ENCODE measurements at places on chromosomes 4 and X. TPM values are rescaled to one million over a fixed set of nuclear protein-coding genes. Genes with fewer than 3 reads are reported as not detected.

DNA sequence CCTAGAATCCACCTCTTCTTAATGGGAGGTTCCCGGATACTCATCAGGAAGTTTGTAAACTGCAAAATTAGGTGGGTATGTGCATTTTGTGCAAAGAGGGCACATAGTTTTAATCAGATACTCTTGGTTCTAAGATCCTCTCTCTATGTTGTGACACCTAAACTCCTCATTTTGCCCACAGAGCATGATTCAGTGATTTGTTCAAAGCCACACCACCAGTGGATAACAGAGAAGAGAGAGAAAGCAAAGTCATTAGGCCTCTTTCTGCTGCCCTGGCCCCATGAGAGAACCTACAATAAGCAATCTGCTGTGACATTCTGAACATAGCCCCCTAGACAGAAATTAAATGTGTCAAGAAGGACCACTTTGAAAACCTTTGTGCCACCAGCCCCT lies 72.3 kb upstream of the STIM2 start:
- no peak overlapping the region for H3K4me3 ChIP-seq
- H3K4me1 ChIP-seq = peaks cover 39% of the 10 kb centered on the region
- no peak for DNase-seq
- no peak overlapping the region for H3K27ac ChIP-seq
- H3K36me3 ChIP-seq = no peaks in the 10 kb centered on the region

DNA sequence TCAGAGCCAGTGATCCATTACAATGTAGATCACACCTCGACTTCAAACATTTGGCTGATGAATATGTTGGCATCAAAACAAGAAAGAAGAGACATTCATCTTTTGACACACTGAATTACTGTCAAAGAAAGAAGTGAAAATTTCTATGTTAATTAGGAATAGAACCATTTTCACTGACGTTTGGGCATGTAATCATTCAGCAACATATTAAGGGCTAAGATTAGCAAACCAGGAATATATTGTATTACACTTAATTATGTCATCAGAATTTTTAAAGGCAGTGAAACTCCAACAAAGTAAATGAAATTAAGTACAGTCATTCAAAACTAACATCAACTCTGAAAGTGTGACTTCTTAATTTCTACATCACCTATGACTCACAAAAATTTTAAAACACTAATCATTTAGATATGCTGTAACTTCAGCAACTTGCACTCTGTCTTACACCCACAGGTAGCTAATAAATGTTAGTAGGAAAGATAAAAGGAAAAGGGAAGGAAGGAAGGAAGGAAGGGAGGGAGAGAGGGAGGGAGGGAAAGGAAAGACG lies 1.4 kb upstream of the SMR3A start:
- no peak overlapping the region for H3K4me3 ChIP-seq
- no peaks in the 10 kb centered on the region for H3K4me1 ChIP-seq
- no peaks in the 10 kb centered on the region for H3K27me3 ChIP-seq
- DNase-seq = no peak
- peak overlapping the region; percentile 3 for H3K27ac ChIP-seq
- H3K36me3 ChIP-seq = no peaks in the 10 kb centered on the region

- no peak overlapping the region for H3K4me3 ChIP-seq
- no peaks in the 10 kb centered on the region for H3K36me3 ChIP-seq
- H3K27ac ChIP-seq = no peak overlapping the region
- no peaks in the 10 kb centered on the region for H3K27me3 ChIP-seq
Observed at GRCh38 chr4:99324979-99325378, 3.8 kb upstream of the ADH1B start.

DNA sequence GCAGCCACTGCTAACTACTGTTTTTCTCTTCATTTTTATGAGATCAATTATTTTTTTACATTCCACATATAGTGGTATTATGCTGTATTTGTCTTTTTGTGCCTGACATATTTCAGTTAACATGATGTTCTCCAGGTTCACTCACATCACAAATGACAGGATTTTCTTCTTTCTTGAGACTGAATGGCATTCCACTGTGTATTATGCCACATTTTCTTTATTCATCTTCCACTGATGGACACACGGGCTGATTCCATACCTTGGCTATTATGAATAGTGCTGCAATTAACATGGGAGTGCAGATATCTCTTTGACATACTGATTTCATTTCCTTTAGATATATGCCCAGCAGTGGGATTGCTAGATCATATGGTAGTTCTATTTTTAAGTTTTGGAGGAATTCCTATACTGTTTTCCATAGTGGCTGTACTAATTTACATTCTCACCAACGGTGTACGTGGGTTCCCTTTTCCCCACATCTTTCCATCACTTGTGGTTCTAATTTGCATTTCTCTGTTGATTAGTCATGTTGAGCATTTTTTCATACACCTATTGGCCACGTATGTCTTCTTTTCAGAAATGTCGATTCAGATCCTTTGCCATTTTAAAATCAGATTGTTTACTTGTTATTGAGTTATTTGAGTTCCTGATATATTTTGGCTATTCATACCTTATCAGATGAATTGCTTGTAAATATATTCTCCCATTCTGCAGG lies 14.9 kb upstream of the ZCCHC4 start:
- DNase-seq = no peak
- H3K27me3 ChIP-seq = no peaks in the 10 kb centered on the region
- H3K4me1 ChIP-seq = no peaks in the 10 kb centered on the region
- H3K27ac ChIP-seq = no peak overlapping the region

DNA sequence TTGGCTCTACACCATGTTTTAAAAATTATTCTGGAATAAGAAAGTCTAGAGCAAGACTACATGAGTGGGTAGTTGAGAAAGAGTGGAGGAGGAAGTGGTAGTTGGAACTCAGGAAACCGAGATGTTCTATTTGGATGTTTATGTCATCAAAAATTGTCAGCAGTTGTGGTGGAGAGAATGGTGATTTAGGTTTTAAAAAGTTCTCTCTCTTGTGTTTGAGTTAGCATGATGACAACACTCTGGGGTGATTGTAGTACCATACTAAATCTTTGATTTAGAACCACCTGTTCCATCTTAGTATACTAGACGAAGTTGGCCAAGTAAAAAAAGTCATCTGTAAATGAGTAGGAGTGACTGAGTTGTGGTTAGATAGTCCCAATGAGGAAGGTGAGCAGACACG lies 40.7 kb downstream of the KLHL2 start:
- no peaks in the 10 kb centered on the region for H3K27me3 ChIP-seq
- H3K4me1 ChIP-seq = no peaks in the 10 kb centered on the region
- no peak for DNase-seq
- H3K27ac ChIP-seq = no peak overlapping the region

DNA sequence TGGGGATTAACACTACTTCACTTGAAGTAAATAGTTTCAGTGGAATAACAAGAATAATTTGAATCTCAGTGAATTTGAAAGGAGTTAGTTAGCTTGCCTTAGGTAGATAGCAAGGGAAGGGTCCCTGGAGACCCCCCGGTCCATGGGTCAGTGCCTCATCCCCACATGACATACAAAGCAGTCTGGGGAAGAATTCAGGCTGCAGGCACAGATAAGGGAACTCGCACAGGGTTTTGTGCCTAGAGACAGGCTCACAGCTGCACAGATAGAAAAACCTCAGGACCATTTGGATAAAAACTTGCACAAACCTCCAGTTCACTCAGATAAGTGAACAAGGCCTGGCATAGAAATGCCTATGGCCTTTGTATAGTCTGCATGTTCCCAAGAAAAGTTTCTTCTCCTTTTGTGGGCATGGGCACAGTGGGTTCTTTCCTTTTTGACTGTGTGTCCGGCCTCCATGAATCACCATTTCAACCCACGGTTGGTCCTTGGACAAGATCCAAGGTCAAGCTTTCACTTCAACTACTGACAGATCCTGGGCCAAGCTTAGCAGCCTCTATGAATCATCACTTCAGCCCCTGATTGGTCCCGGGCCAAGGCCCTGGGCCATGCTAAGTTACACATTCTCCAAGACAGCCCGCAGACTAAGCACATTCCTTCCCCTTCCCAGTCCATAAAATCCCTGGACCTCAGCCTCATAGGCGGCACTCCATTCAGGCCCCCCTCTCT lies 108.3 kb upstream of the KLHL4 start:
- peaks cover 5% of the 10 kb centered on the region for H3K36me3 ChIP-seq
- H3K27me3 ChIP-seq = no peaks in the 10 kb centered on the region
- H3K4me3 ChIP-seq = no peak overlapping the region
- DNase-seq = no peak
- no peaks in the 10 kb centered on the region for H3K4me1 ChIP-seq

Gene HS3ST1
- total RNA-seq = 0.44 TPM

Gene MTCP1
- total RNA-seq = 15.2 TPM

Gene ZMYM3
- total RNA-seq = 78.1 TPM

- no peak overlapping the region for H3K27ac ChIP-seq
- H3K36me3 ChIP-seq = no peaks in the 10 kb centered on the region
- no peaks in the 10 kb centered on the region for H3K27me3 ChIP-seq
- no peak overlapping the region for H3K4me3 ChIP-seq
- DNase-seq = no peak
Observed at GRCh38 chr4:169604131-169604900, 8.1 kb downstream of the NEK1 start.

GRCh38 chrX:154717824-154718223 lies 33.1 kb downstream of the GAB3 start:
- peak overlapping the region; percentile 21 for H3K27ac ChIP-seq
- no peaks in the 10 kb centered on the region for H3K27me3 ChIP-seq
- H3K4me1 ChIP-seq = peaks cover 16% of the 10 kb centered on the region
- H3K4me3 ChIP-seq = no peak overlapping the region
- H3K36me3 ChIP-seq = no peaks in the 10 kb centered on the region

DNA sequence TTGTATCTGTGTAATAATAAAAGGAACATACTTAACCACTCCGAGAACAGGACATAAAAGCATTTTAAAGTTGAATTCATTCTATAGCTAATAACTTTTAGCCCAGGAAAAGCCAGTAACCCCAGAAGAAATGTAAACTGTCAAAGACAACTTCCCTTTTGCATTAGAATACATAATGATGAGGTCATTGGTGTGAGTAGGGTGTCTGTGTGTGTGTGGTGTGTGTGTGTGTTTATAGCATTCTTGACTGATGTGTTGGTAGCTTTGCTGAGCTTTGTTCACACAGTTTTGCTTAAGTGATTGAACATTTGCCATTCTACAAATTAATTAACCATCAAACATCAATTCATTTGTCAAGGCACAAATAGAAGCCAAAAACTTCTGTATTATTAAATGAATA lies 559.6 kb downstream of the ARAP2 start:
- no peak for DNase-seq
- no peak overlapping the region for H3K27ac ChIP-seq
- H3K36me3 ChIP-seq = peaks cover 4% of the 10 kb centered on the region
- peaks cover 5% of the 10 kb centered on the region for H3K27me3 ChIP-seq

DNA sequence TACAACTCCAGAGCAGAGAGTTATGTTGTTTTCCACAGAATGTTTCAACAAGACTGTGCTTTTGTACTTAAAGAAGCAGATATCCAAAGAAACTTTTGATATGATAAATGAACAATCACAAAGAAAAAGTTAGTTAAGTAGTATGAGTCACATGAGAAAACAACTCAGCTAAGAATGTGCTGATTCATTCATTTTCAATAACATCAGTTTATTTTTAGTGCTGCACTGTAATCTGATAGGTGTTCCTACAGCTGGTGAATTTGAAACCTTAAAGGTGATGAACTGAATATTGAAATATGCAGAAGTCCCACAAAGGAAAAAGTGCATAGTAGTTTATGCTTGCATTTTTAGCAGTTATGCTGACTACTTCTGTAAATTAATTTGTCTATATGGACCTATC lies 180.3 kb upstream of the TENM3 start:
- H3K4me3 ChIP-seq = no peak overlapping the region
- DNase-seq = no peak
- no peaks in the 10 kb centered on the region for H3K27me3 ChIP-seq
- H3K4me1 ChIP-seq = no peaks in the 10 kb centered on the region
